T-helper 2 cell (primary cell): ENCODE measurements at places on chromosomes 7 and 10.

- no peak for DNase-seq
These were observed 64.0 kb upstream of the TRIM8 start for GRCh38 chr10:102580230-102580629.

DNA sequence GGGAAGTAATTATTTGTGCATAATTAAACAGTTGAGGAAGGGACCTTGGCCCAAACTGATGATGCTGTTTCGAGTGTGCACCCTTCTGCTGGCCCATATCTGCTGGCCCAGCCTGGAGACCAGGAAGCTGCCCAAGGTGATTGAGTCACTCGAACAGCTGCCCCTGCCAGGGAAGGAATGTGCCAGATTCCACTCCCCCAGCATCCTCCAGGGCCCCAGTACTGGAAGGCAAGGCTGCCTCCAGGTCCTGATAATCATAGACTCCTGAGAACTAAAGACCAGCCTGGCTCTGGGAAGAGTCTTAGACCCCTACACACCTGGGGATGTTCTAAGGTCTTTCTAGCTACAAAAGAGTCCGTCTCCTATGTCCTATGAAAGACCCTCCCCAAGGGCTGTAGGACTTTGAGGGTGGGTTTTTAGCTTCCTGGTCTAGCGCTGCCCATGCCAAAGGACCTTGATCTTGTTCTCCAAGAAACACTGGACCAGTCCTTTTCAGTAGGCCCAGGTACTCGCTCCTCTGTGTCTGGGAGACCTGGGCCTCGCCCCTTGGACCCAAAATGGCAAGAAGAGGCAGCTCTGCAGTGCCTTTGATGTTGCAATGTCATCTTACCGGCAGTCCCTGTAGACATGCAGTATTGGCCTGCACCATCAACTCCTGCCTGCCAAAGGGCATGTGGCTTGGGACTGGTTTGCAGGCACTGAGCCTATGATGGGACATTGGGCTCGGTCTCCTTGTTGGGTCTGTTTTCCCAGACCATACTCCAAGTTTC lies 103.2 kb upstream of the GPR26 start:
- DNase-seq, result no peak

GRCh38 chr7:114922026-114922651 lies at the start of gene MDFIC:
MDFIC (plus strand) TSS chr7:114922094; CDS start chr7:114923034, 940 bp downstream.
- DNase-seq, result peak; percentile 27

DNA sequence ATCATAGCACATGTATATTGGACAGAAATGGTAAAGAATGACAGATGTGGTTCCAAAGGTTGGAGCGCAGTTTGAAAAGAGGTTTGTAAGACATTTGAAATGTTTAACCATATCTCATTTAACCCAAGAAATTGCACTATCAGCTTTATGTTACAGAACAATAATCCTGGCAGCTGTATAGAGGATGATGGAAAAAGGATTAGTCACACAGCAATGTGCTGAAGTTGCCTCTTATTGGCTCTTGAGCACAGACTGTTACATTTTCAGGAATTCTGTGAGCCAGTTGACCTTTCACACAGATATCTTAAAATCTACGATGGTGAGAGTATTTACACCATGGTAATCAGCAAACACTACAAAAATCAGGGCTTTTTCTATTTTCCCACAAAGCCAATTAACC lies 3.9 kb downstream of the COG5 start:
- no peak for DNase-seq

GRCh38 chr7:42085531-42085930 lies 151.5 kb downstream of the GLI3 start:
- no peak for DNase-seq

DNA sequence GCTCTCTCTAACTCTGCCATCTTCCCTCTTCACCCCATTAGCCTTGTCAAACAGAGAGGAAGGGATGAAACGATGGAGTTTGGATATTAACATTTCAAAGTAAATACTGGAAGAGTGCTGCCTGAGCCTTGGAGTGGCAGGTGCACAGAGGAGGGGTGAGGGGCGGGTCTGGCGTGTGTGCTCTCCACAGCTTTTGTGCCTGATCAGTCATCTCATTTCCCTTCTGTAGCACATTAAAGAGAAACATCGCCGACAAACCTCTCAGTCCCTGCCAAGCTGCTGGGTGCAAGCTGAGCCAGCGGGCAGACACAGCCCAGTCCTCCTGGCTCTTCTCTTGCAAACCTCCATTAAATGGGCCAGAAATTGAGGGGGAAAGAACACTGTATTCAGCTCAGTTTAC lies 76.2 kb downstream of the SLIT1 start:
- DNase-seq, result no peak

DNA sequence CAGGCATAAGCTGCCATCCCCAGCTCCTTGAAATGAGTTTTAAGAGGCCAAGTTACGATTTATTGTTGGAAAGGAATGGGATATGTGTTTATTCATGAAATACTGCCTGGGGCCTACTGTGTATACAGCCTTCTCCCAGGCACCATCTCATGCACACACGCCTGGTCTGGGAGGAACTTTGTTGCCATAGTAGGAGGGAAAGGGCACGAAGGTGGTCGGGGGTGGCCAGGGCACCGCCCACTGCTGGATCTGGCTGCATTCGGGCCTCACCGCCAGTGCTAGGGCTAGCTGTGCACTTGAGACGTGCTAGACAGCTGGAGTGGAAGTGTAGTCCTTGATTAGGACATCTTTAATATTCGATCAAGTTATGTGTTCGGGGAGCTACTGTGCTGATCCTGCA lies 84.0 kb downstream of the UBE3C start:
- DNase-seq, result no peak

DNA sequence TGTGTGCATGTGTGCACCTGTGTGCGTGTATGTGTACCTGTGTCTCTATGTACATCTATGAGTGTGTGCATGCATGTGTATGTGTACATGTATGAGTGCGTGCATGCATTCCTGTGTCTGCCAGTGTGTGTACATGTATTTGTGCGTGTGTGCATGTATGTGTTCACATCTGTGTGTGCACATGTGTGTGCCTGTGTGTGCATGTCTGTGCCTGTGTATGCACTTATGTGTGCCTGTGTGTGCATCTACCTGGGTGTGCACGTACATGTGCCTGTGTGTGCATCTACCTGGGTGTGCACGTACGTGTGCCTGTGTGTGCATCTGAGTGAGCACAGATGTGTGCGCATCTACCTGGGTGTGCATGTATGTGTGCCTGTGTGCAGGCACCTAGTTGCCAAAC lies 102.2 kb upstream of the DIP2C start:
- DNase-seq, result no peak

DNA sequence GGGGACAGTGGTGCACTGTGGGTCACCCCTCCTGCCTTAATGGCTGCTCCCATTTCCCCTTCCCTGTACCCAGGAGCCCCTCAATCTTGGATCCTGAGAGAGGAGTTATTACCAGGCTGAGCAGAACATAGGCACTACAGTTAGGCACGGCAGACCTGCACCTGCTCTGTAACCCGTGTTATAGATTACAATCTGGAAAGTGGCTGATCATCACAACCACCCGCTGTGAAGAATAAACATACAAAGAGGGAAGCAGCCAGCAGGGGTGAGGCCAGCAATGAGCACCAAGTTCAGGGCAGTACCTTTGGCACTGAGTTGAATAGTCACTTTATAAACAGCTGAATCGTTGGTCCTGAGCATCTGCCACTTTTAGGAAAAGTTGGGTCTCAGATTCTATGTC lies 1.7 kb downstream of the CDHR1 start:
- DNase-seq, result peak; percentile 31

DNA sequence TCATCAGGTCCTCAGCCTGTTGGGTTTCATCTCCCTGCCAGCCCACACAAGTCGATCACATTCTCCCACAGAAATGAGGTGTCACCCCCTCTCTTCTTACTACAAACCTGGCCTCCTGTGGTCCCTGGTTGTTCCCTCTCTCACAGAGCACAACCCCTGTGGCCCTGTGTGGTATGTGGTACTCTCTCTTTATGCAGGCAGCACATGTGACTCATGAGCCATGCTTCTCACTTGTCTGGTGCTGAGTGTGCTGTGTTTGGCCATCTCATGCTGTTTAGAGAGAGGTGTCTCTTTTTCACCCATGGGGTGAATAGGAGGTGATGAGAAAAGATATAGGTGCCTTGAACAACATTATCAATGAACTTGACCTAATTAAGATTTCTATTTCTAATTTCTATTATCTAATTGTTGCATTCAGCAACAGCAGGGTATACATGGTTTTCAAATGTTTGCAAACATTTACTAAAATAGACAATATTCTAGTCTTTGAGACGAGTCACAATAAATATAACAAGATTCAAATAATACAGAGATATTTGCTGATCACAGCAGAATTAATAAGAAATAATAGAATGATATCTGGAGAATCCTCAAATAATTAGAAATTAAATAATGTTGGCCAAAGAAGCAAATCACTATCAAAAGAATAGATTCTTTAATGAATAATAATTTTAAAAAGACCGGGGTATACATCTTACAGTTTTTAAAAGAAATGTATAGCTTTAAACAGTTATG lies 633.8 kb upstream of the IGFBP3 start:
- DNase-seq, result no peak

GRCh38 chr7:91504919-91505318 lies 240.7 kb downstream of the FZD1 start:
- DNase-seq, result no peak

- DNase-seq, result no peak
These were observed 46.4 kb downstream of the CALML3 start for GRCh38 chr10:5570979-5571810.

- no peak for DNase-seq
These were observed 28.1 kb downstream of the LRGUK start for GRCh38 chr7:134155206-134155605.

DNA sequence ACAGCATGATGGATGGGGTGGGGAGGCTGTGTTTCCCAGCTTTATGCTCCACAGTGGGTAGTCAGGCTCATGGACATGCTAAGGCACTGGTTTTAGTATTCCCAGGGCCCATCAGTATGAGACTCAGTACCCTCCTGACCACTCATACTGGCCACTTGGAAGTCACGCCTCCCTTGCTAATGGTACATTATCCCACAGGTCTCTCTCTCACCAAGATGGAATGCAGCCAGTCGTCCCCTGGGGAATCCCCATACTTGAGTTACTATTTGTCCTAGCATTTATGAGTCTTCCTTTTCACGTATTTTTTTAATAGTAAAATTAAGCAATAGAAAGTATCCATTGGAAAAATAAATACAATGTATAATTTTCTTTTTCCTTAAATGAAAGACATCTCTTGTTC lies 80.6 kb upstream of the TBX20 start:
- DNase-seq, result no peak

DNA sequence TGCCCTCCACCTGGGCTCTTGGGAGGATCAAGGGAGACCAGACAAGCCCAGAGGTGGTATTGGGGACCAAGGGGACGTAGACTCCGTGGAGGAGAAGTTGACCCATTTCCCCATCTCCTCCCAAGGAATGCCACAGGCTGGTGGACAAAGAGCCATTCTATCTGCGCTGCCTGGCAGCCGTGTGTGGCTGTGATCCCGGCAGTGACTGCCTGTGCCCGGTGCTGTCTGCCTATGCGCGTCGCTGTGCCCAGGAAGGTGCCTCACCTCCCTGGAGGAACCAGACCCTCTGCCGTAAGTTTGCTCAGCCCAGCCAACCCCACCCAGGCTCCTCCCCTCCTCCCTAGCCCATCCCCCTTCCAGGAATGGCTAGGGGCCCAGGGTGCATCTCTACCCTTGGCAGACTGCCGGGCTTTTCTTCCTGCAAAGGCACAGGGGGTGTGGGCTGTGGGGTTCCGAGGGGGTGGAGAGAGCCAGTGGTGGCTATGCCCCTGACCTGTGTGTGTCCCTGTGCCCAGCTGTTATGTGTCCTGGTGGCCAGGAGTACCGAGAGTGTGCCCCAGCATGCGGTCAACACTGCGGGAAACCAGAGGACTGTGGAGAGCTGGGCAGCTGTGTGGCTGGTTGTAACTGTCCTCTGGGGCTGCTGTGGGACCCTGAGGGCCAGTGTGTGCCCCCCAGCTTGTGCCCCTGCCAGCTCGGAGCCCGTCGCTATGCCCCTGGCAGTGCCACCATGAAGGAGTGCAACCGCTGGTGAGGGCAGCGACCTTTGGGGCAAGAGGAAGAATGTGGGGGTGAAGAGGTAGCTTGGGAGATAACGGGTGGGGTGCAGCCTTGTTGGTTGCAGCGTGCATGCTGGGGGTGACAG lies 10.2 kb upstream of the ZNF467 start:
- DNase-seq, result no peak

- no peak for DNase-seq
These were observed 262.8 kb downstream of the DYNC1I1 start for GRCh38 chr7:96034940-96035727.

DNA sequence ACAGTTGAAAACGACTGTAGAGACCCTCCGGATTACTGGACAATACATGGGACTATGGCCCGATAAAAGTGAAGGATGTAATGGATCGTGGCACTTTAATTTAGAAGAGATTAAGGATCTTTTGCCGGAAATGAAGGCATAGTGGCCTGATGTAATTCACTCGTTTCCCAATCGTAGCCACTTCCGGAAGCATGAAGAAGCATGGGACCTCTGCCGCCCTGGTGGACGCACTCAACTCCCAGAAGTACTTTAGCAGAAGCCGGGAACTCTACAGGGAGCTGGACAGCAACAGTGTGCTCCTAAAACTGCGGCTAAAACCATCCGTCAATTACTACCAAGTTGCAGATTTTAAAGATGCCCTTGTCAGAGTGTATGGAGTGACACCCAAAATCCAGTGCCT lies 59.6 kb upstream of the NUPR2 start:
- no peak for DNase-seq

GRCh38 chr7:25908154-25908949 lies 243.6 kb upstream of the NFE2L3 start:
- DNase-seq, result no peak
